ENCODE measurements at places on chromosomes 5 and 9.

GRCh38 chr5:9348401-9348996, 197.4 kb downstream of the SEMA5A start:
- DNase-seq, result no peak

GRCh38 chr5:40991168-40991980, 79.8 kb downstream of the MROH2B start:
- peak; percentile 39 for DNase-seq

DNA sequence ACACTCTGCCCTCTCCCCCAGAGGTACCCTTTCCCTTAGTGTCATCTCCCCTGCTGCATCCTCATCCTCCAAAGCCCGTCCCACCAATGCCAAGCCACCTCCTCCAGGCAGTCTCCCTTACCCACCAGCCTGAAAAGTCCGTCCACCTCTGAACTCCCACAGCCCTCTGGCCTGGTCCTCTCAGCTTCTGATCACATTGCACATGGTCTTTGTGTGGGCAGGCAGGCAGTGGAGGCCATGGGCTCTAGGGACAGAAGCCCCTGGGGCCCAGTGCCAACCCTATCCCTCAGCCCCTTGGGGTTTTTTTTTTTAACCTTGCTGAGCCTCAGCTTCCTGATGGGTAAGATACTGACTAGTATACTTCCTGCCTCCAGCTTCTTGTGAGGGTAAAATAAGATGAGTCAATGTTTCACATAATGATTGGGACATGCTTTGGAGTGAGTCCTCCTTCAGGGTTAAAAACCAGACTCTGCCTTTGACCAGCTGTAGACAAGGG, 19.4 kb downstream of the CSF1R start:
- no peak for DNase-seq

GRCh38 chr9:78598120-78598519, 301.2 kb downstream of the PSAT1 start:
- no peak for DNase-seq

GRCh38 chr9:36971935-36972488, 62.1 kb downstream of the PAX5 start:
- DNase-seq, result no peak

DNA sequence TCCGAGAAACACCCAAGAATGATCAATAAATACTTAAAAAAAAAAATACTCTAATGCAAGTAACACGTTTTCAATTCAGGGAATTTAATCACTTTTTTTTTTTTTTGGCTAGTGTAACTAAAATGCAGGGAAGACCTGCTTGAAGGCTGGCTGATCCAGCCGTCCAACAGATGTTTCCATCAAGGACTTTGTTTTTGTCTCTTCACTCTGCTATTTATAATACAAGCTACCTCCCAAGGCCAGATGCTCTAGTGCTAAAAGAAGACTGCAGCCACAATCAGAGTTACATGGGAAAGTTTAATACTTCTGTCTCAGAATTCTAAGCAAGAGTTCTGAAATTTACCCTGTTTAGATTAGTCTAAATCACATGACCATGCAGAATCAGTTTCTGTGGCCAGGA, 14.5 kb downstream of the TBCA start:
- no peak for DNase-seq

GRCh38 chr9:91985692-91986091, 35.7 kb upstream of the ROR2 start:
- DNase-seq, result no peak
